Bladder microvascular endothelial cell (primary cell): ENCODE measurements at places on chromosomes 7 and 10. TPM values are rescaled to one million over a fixed set of nuclear protein-coding genes. Genes with fewer than 3 reads are reported as not detected.

The SLIT1 gene
- 0.06 TPM in 1 of 2 replicates, not detected in the other for total RNA-seq

The ALOX5 gene
- total RNA-seq = 0.13 TPM in 1 of 2 replicates, not detected in the other

The KCNH2 gene
- total RNA-seq = 0.06 TPM in 1 of 2 replicates, not detected in the other

The MRPS24 gene
- 48.3 and 61.4 TPM in 2 replicates for total RNA-seq

The TMEM72 gene
- not detected in 2 replicates for total RNA-seq

The PRXL2A gene
- 177 and 199 TPM in 2 replicates for total RNA-seq

The PTN gene
- 0.16 TPM in 1 of 2 replicates, not detected in the other for total RNA-seq

The EGFR gene
- 0.97 and 1.5 TPM in 2 replicates for total RNA-seq

The RP9 gene
- total RNA-seq = 6.3 and 11.1 TPM in 2 replicates

The NRCAM gene
- 7.0 and 16.5 TPM in 2 replicates for total RNA-seq

The GPR85 gene
- 0.13 and 0.97 TPM in 2 replicates for total RNA-seq

The IFIT1B gene
- total RNA-seq = not detected in 2 replicates

The SYT15B gene
- total RNA-seq = 0.06 TPM in 1 of 2 replicates, not detected in the other

The GSAP gene
- total RNA-seq = 4.0 and 7.0 TPM in 2 replicates

The GALNT17 gene
- total RNA-seq = not detected in 2 replicates

The HYAL4 gene
- total RNA-seq = 1.2 TPM in 1 of 2 replicates, not detected in the other

The CCDC172 gene
- total RNA-seq = not detected in 2 replicates
